ENCODE measurements at places on chromosomes 5 and 9.

DNA sequence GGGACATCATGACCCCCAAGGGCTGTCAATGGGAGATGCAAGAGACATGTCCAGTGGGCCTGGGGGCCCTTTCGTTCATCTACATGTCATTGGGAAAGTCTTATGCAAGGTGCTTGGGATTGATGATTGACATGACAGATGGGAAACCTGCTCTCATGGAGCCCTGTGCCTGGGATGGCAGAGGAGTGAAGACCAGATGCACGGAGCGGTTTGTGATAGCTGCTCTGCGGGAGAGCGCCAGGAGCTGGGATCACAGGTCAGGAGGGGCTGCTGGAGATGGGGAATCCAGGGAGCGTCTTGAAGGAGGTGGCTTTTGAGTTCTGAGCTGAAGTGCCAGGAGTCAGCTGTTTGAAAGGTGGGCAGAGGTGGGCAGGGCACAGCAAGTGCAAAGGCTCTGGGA is 104.3 kb downstream of the FGF18 start:
- DNase-seq = no peak

DNA sequence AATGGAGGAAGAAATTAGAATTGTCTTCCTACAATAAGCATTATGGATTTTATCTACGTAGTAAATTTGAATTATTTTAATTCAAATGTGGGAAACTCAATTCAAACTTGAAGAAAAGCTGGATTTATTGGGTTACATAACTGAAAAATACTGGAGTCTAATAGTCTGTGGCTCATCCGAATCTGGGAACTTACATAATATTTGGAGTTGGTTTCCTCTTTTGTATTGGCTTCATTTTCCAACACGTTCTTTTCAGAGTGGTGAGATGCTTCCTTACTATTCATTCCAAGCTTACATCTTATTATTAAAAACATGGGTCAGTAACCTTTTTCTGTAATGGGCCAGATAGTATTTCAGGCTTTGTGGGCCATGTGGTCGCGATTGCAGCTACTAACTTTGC is 164.8 kb downstream of the ARHGAP26 start:
- no peak for DNase-seq

DNA sequence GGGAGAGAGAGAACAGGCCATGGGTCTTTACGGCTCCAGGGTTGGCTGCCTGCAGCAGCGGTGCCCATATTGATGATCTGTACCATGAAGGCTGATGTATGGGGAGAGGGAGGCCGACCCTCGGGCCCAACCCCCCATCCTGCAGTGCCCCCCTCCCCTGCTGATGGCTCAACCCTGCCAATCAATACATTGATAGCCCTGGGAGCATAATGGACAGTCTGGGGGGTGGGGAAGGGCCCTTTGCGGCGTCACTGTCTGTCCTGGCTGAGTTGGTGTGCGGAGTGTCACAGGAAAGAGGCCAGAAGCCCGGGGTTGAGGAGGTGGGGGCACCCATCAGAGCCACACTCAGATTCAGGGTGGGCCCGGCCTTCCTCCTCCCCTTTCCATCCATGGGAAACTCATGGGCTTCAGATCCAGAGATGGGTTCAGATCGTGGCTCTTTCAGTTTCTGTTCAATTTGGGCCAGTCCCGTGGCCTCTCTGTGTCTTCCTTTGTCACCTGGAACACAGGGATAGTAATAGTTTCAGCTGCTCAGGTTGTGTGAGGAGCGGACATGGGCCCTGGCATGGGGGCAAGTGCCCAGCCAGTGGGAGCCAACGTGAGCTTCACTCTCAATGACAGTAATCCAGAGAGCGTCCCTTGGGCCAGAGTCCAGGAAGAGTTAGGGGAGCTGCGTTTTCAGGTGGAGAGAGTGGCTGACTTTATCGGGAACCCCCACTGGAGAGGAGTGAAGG is 9.5 kb downstream of the FGF18 start:
- DNase-seq = no peak

DNA sequence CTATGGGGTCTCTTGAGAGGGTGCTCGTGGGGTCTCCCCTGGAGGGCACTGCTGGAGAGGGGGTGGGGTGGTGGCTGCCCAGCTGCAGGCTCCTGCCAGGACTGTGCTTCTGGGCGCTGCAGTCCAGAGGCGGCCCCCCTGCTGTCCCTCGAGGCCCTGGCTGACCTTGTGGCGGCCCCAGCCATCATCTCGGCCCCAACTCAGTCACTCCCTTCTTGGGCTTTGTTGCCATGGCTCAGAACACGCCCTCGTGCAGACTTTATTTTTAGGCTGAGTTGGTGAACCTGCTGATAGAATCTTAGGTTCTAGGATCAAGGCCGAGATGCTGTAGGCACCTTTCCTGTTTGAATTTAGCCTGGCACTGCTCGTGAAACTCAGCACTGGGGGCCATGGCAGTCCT is 22.8 kb downstream of the FBXW5 start:
- DNase-seq = no peak

- no peak for DNase-seq
These were observed 1819.8 kb upstream of the C9orf72 start for GRCh38 chr9:29393064-29393463.

DNA sequence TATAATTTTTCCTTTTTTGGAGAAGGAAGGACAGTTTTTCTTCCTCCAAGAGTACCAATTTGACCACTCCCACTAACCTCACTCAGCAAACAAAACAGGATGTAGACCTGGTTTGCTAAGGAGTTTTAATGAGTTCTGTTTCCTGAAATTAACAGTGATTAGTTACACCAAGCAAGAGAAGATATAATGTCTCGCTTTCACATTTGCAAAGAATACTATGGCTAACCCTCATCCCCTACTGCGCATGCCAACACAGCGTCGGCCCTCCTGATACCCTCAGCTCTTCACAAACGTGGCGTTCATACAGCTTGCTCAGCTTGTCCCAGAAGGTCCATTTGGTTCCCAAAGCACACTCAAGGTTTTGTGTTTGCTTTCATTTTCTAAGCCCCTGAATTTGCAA is 41.9 kb upstream of the IPPK start:
- DNase-seq = no peak

DNA sequence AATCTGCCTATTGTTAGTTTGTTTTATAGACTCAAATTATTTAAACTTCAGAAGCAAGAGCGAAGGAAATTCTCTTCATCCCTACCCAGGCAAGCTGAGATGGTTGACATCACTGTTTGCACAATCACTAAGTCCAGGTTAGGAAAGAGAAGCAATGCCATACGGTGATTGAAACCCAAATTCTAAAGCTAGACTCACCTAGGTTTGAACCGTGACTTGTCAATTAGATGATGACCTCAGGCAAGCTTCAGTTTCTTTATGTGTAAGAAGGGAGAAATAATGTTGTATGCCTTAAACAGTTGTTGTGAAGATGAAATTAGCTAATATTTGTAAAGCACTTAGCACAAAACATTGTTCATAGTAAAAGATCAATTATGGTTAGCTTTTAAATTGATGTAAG is 96.5 kb upstream of the ANKRD55 start:
- no peak for DNase-seq

DNA sequence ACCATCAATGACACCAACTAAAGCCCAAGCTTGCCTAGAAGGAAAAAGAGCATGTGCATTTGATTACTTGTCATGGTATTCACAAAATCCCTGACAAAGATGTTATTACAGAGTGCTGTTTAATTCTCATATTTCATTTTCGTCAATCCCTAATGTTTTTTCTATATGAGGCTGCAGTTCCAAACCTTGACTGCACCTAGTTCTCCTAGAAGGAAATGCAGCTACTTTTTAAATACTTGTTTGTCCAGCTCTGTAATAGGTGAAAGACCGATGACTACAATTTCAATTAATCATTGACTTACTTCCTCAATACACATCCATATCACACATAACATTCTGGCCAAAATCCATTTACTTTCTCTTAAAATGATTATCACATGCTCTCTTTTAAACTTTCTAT is 28.1 kb downstream of the CEMIP2 start:
- no peak for DNase-seq

GRCh38 chr5:156687514-156687913 is 162.6 kb upstream of the PPP1R2B start:
- DNase-seq = no peak

DNA sequence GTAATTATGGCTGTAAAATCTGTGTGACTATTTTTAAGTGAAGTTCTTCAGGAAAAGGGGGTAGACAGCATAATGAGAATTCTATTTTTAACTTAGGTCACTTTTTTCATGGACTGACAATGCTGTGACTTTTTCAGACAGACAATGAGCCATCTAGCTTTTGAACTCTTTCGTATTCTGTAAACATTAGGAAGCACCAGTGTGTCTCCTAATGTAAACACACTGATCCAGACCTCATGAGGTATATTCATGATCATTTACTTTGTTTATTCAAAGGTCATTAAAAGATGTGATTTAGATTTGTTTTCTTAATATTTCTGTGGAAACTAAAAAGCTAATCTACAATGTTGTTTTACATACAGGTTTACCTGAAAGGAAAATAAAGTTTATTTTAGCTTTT is 352.6 kb downstream of the ADGRV1 start:
- no peak for DNase-seq

- DNase-seq = no peak
These were observed 13.5 kb upstream of the TSSK1B start for GRCh38 chr5:113448252-113448651.

DNA sequence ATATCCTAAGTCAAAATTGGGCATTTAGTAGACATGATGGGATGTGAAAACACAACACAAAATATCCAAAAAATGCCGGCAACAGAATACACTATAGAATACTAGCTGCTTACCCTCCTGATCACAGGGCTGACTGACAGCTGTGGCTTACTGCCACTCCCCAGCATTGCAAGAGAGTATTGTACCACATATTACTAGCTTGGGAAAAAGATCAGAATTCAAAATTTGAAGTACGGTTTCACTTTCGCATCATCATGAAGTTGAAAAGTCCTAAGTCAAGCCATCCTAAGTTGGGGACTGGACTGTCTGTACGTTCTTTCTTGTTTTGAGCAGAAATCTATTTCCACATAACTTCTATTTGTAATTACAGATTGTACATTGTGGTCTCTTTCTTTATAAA is 851.4 kb downstream of the MAT2B start:
- DNase-seq = no peak

- DNase-seq = no peak
These were observed 61.4 kb upstream of the NFIL3 start for GRCh38 chr9:91485006-91485405.

Data from stimulated activated CD4-positive, alpha-beta T cell treated with anti-CD3 and anti-CD28 coated beads, TNF-alpha, amount 100 ng/mL, for 48 hours (primary cell).